ENCODE measurements at places on chromosomes 7 and 10.

- no peak for DNase-seq
Observed at GRCh38 chr10:96512524-96513304, 1.0 kb downstream of the TLL2 start.

- DNase-seq = no peak
Observed at GRCh38 chr7:150946421-150947240, 31.5 kb downstream of the KCNH2 start.

DNA sequence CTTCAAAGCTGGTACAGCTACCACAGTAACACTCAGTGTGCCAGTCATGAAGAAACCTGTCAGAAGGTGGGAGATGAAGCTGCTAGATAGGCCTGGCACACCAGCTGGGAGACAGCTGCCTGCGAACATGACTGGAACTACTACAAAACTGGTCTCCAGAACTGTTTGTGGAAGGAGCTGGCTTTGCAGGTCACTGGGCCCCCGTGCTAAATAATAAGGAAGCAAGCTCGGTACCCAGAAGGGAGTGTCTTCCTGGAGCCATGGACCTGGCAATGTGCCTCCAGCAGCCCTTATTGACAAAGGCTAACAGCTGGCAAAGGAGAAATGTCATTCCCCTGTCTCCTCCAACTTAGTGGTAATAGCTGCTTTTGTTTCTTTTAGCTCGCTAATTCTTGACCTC, 1217.6 kb upstream of the LRRN3 start:
- no peak for DNase-seq

DNA sequence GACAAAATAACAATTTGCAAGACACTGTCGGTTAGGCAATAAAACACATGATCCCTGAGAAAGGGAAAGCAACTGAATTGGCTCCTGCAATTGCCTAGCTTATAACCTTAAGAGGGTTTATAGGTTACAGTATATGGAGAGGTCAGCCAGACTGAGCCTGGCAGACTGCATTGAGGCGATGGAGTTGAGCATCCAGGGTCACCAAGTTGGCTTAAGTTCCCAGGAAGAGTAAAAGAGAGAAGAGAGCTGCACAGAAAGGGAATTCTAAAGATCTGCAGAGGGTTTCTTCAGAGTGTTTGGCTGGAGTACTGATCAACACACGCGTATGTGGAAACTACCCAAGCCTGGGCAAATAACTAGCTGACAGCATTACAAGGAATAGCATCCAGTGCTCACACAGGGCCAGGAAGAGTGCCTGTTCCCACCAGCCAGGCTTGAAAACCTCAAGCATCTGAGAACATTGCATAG, 11.2 kb downstream of the ANKMY2 start:
- DNase-seq = no peak

DNA sequence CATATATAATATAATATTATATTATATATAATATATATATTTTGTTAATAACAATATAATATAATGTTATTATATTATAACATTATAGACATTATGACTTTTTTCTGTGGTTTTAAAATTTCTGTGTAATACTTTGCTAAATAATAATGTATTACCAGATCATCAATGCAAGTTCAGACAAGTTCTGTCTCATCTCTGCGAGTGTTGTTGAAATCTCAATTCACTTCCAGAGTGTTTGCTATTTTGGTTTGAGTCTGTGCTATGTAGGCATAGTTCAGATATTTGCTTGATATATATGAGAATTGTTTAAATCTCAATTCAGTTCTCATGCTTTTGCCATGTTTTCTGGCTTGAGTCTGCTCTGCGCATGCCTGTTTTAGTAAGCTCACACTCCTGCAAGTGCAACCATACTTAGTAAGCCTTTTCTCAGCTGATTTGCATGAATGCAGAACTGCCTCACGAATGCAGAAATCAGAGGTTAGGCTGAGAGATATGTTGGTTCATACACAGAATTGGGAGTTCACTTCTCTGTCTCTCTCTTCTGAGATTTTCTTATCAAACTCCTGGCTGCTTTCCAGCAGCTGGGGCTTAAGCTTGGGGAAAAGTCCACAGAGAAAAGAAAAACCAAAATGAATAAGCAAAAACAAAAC, 830.2 kb upstream of the SORCS1 start:
- no peak for DNase-seq

- no peak for DNase-seq
Observed at GRCh38 chr10:7421526-7421925, 10.7 kb upstream of the SFMBT2 start.

- no peak for DNase-seq
Observed at GRCh38 chr7:98398567-98399372, 2.1 kb downstream of the BAIAP2L1 start.

DNA sequence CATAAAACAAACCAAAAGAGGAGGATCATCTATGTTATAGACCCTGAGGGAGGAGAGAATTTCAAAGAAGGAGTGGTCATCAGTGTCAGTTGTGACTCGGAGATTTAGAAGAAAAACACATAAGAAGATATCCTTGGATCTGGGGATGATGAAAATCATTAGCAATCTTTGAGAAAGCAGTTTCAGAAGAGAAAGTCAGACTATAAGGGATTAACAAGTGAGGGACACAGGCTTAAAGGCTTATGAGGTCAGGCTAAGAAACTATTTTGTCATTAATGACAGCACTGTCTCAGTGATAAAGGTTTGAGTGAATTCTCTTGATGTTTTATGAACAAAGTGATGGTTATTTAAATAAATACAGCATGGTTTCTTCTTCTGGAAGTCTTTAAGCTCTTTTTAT, 6.1 kb upstream of the GPR85 start:
- no peak for DNase-seq

DNA sequence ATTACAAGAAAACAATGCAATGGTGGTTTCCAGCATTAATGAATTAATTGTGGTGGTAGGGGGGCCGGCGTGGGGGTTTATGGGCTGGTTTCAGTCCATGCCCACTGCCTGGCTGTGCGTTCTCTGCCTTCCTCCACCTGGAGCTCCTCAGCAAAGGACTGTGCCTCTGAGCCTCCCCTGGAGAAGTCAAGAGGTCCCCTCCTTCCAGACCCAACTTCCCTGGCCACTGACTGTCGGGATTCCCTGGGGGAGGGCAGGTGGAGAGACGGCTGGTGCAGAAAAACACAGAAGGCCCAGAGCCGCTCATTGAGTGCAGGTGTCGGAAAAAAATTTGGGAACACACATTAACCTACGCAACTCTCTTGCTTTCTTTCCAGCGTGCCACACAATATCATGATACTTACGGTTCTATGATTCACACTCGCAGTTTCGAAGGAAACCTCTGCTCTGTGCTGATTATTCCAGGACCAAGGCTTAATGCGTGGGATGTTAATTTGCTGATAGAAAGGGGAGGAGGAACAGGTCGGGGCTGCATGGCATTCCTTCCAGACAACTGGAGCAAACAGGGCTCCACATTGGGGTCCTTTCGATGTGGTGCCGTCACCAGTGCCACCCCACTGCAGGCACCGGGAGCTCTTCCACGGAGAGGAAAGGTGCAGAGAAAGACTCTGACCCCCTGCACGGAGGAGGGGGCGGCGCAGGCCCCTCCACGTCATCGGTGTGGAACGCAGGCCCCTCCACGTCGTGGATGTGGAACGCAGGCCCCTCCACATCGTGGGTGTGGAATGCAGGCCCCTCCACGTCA, 506.7 kb downstream of the DNAJB6 start:
- no peak for DNase-seq

DNA sequence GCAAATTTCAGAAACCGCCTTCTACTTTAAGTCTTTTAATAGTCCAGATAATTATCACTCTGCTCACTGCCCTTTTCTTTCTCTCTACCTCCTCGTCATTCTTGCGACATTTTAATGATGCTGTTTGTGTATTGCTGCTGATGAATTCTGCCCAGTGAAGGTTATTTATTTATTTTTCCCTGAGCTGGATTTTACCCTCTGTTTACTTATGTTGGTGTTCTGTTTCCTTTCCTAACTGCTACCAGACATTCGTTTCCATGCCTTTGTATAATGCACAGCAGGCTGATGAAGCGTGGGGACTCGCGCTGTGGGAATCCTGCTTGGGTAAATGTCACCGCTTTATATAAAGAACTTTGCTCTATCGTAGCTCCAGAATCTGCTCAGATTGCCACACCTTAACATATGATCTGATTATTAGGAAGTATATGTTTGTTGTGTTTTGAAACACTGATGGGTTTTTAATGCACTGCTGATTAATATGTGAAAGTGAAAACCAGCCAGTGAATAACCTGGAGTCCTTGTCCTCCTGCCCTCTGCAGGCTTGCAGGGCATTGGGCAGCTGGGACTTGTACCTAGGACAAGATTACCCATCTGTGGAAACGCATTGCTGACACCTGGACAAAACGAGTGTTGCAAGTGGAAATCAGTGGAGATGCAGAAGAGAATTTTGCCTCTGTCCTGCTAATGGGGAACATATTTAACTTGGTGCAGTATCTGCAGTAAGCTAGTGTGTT, 291.5 kb downstream of the SDK1 start:
- DNase-seq = no peak

GRCh38 chr10:7505196-7505595, 94.4 kb upstream of the SFMBT2 start:
- DNase-seq = no peak

GRCh38 chr7:31028006-31028405, 24.1 kb upstream of the ADCYAP1R1 start:
- DNase-seq = no peak

DNA sequence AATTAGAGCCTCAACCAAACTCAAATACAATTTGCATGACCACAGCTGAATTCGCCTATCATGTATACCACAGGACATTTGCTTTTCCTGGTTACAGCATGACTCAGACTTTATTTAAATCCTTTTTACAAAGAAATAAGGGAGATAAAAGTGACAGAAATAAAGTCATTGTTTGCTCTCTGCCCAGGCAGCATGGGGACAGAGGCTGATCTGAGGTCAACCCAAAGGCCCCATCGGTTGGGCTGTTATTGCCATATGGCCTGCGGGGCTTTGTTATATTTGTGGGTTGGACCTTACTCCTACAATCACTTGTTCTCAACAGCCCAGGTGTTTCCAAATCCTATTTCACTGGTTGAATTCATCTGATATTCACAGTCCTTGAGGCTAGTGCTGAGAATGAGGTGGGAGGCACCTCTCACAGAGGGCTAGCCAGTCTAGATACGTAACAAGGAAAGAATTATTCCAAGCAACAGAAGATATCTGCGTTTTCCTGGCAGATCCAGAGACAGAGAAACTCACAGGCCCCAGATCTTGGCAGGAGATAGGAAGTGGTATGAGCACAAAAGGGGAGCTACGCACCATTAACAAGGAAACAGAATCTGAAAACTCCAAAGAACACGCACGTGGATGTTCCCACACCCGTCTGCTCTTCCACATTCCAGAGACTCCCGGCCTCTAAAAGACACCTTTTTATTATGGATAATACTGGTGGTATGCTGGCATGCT, 117.3 kb downstream of the HIPK2 start:
- DNase-seq = no peak

GRCh38 chr7:94352887-94353286, 41.8 kb upstream of the COL1A2 start:
- no peak for DNase-seq

DNA sequence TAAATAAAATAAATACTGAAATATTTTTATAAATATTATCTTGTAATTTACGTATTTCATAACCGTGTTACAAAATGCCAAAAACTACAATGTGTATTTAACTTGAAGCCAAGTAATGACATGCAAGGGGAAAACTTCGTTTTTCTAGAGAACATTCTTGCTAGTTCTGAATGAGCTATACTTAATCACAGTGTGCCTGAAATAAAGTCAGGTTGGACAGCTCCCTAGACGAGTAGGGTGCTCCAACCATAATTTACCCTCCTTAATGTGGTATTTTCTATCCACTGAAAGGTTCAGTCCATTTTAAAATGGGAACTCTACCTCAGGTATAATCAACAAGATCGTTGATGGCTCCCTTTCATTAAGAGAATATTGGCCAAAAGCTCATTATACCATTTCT, 194.5 kb upstream of the AHR start:
- DNase-seq = no peak

- no peak for DNase-seq
Observed at GRCh38 chr7:41315764-41316163, 387.1 kb downstream of the INHBA start.

DNA sequence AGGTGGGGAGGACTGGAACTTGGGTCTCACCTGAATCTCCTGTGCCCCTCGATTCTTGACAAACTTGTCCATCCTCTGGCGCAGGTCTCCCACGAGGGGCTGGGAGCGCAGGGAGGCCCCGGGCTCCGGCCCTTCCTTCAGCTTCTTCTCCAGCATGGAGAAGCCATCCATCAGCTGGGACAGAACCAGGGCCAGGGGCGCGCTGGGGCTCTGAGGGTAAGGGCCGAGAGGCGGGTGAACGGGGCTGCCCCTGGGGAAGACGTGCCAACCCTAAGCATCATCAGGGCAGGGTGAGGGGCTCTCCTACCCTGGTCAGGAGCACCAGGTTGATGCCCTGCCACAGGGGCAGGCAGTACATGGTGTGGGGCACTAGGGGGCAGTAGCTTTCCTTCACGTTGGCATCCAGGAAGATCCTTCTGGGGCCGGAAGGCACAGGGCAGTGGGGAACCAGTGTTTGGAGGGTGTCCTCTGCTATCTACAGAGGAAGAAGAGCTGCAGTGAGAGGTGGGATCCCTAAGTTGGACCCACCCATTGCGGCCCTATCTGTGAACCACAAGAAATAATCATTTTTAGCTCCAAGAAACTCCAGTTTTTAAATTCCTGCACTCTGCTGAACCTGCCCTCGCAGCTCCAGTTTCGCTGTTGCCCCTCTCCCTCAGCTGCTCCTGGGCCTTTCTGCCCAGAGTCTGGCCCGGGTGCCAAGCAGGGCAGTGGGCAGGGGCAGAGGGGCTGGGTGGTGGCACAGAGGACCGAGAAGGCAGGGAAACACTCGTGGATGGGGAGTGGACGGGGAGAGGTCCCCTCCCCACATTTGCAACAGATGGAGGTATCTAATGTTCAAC, 10.8 kb upstream of the PYROXD2 start:
- no peak for DNase-seq

- DNase-seq = no peak
Observed at GRCh38 chr10:88110355-88110754, 246.9 kb downstream of the PTEN start.

GRCh38 chr7:66754541-66754940, 14.0 kb downstream of the RABGEF1 start:
- DNase-seq = no peak

GRCh38 chr10:3761904-3762303, 23.1 kb downstream of the KLF6 start:
- DNase-seq = no peak

- DNase-seq = no peak
Observed at GRCh38 chr7:94127026-94127425, 122.9 kb upstream of the BET1 start.

GRCh38 chr10:123526356-123527064, 139.6 kb upstream of the GPR26 start:
- no peak for DNase-seq
